Thoracic aorta (tissue), 2 donors: ENCODE measurements at places on chromosomes 2 and 18. TPM values are rescaled to one million over a fixed set of nuclear protein-coding genes. Genes with fewer than 3 reads are reported as not detected.

DNA sequence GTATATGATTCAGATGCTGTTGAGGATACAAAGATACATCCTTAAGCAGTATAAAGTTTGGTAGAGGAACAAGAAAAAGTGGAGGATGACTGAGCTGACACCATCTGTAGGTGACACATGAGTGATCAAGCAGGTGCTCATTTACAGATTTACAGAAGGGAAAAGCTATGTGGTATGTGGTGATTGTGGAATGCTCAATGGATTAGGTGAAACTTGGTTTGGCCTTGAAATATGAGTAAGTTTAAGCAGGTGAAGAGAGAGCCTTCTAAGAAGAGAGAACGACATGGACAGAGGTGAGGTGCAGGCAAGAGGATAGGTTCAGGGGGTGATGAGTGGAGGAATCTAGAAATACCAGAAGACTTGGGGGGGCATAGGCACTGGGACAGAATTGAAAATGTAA, 5.9 kb downstream of the ASXL3 start:
- DNase-seq, result no peak

DNA sequence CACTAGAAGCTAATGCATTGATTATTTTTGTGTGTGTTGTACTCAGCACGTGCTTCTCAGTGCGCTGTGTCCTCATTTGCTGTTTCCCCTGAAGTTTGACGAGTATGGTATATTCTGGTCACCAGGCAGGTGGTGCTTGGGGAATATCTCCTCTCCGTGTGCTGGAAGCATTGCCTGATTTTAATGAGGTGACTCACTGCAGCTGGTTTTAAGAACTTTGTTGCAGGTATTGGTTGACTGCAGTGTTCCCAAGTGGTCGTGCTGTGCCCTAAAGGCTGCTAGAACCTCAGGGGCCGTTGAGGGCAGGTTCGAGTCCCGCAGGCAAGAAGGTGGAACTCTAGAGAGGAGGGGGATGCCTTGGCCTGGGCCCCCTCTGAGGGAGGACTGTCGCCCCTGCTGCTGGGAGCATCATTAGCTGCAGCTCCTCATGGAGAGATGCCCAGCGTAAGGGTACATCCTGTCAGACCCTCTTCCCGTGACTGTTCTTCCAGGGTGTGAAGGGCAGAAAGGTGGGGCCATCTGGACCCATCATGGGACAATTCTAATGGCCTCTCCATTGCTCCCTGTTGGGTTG, 82.6 kb downstream of the AGAP1 start:
- DNase-seq, result no peak

CCNT2 gene
- total RNA-seq, result 49.6 TPM

DNA sequence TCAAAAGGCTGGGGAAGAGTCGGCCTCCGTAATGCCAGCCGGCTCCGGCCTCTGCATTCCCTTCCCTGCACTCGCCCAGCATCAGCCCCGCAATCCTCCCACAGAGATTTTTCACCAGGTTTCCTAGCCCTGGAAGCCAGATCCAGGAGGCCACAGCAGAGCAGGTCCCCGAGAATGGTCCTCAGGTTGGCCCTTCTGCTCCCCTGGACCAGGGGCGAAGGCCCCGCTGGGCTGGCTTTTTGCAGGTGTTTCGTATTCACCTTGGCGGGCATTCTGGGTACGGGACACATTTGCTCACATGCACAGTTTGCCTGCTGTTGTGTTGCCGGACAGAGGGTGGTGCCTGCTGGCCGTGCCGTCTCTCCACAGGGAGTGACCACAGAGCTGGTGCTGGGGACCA, 309.5 kb downstream of the NDUFA10 start:
- no peak for DNase-seq

HAAO gene
- 25.3 TPM for total RNA-seq

- DNase-seq, result no peak
Measured at GRCh38 chr2:23615216-23616020, 230.4 kb downstream of the KLHL29 start.

- DNase-seq, result no peak
Measured at GRCh38 chr2:46958431-46959017, 42.9 kb upstream of the MCFD2 start.

- no peak for DNase-seq
Measured at GRCh38 chr2:168896783-168897182, 4.3 kb upstream of the G6PC2 start.

DNA sequence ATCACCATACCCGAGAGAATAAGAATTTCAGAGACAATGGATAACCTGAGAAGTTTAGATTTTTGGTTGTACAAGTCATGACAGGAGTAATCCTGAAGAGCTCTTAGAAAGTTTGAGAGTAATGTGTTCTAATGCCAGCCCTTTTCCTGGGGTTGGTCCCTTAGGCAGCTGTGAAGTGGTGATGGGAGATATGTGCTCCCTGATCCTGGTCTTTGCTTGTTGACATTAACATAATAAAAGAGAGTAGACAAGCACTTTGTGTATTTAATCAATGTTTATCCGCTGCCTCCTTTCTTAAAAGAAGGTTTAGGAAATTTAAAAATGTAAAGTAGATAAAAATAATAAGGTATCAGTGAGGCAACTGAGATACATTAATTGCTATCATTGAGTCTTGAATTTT, 13.8 kb upstream of the DSC3 start:
- no peak for DNase-seq

DNA sequence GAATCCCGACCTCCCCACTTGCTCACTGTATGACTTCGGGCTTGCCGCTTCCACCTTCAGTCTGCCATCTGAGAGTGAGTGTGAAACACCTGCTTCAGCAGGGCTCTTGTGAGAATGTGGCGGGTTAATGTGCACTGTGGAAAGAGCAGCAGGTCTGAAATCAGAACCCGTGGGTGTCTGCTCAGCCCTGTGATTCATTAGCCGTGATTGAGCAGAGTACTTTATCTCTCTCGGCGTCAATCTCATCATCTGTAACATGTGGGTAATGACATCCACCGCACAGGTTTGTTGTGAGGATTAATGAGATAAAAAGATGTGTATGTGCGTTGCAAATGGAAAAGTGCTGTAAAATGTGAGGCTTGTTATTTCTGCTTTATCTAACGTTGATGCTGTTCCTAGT, 128.6 kb downstream of the LRATD1 start:
- DNase-seq, result no peak

DNA sequence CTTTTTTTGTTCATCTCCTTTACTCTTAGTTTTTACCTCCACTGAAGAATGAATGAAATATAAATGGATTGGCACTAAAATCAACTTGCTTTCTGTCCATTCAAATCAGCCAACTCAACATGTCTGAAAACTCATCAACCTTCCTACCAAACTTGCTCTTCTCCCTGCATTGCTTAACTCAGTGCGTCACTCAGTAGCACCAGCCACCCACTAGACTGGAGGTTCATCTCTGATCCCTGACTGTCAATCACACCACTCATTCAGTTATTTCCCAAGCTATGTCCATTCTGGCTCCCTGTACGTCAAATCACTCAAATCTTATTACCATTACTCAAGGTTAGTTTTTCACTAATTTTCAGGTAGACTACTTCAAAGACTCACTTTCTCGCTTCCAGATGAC, 75.2 kb upstream of the RBMS1 start:
- no peak for DNase-seq

GRCh38 chr2:104866883-104867812, 13.2 kb downstream of the POU3F3 start:
- no peak for DNase-seq

DNA sequence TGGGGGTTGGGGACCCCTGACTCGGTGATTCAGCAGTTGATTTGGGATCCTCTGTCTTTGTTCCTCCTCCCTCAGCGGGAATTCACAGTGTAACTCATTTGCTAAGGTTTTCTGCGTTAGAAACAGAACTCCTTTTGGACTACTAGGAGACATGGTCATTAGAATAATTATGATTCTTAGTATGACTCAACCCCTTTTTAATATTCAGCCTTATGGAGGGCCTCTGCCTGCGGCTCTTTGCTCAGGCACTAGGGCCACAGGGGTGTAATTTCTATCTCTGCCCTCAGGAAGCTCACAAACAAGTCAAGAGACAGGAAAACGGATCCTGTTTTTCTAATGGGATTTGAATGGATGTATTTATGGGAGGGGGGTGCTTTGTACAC, 117.4 kb downstream of the SPTBN1 start:
- DNase-seq, result no peak

DNA sequence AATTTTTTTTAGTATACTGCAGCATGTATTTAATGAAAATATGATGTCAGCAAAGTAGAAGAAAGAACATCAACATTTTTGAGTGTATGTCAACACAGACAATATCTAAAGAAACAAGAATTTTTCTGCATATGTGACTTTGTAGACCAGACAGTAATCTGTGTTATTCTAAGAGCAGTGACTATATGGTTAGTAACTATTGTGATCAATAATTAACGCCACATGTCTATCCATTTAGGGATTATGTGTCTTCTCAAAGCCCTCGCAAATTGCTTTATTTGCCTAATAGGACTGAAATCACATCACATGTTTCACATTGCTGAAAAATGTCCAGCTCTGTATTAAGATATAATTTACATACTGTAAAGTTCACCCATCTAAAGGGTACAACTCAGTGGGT, 107.8 kb downstream of the GFPT1 start:
- DNase-seq, result no peak

DNA sequence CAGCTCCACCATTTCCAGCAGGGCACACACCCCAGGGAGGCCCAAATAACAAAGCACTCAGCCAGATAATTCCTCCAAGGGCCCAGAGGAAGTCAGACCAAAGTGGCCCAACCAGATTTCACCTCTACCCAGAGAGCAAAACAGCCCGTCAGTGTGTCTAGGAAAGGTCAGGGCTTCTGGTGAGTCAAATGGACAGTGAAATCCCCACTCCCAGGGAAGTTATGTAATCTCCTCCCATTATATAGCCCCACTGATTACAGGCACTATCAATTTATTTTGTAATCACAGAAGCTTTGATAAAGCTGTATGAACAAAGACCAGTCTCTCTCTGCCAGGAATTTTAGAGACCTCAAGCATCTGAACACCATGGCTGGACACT, 4.0 kb downstream of the B4GALT6 start:
- no peak for DNase-seq

FKBP7 gene
- total RNA-seq, result 21.8 TPM

DNA sequence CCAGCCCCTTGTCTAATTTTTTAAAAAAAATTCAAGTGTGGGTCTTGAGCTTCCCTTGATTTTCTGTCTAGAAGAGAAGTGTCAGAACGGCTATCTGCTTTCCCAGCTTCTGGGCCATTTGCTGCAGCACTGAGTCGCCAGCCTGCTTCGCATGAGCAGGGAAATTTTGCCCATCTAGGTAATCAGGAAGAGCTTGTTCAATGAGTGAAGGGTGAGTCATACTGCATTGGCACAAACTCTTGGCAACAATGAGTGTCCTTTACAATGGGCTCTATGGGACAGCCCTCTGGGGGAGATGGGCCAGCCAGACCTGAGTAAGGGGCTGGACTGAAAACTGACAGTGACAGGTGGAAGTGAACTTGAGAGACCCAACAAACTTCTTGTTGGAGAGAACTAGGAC, 2.4 kb upstream of the RNF144A start:
- DNase-seq, result no peak

DNA sequence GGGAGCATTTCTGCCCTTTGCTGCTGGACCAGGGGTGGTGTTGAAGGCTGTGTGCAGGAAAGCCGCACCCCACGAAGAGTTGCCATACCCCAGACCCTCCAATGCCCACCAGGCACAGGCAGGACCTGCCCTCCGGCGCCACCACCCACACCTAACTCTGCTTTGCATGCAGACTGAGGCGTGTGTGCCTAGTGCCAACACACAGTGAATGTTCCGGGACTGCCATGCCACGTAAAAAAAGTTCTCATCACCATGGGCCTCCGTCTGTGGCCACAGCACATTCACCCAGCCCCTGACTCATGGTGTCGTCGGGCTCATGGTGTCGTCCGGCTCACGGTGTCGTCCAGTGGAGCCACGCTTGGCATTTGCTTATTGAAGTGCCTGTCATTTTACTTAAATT, 184.9 kb upstream of the RAB6C start:
- DNase-seq, result no peak

GIGYF2 gene
- 54.7 TPM for total RNA-seq

DNA sequence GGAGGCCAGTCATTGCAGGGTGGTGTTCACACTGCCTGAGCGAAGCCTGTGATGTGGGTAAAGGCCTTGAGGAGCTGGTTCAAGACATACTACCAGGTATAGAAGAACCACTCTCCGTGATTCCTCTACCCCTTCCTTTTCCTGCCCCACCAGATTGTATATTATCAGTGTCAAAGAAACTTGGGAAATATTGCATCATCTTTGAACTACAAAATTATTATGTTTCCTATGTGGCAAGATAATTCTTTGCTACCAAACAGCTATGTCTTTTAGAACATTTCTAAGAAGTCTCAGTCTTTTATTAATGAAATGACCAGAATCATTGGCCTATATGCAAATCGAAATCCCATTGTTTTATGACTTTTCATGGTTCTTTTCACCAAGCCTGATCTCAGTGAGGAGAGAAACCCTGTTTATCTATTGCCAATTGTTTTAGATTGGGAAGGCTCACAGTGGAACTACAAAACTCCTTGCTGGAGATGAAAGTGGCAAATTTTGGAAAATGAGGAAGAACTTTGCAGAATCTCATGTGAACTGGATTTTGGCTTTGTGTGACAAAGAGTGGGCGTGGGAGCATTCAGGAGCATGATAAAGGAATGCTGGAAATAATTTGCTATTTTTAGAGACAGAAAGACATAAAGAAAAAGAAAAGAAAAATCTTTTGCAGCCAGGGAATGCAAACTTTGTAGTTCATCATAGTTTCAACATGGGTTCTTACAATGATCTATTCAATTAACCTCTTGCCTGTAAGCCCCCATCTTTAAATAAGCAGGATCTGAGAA, 286.9 kb downstream of the INSIG2 start:
- DNase-seq, result no peak

DNA sequence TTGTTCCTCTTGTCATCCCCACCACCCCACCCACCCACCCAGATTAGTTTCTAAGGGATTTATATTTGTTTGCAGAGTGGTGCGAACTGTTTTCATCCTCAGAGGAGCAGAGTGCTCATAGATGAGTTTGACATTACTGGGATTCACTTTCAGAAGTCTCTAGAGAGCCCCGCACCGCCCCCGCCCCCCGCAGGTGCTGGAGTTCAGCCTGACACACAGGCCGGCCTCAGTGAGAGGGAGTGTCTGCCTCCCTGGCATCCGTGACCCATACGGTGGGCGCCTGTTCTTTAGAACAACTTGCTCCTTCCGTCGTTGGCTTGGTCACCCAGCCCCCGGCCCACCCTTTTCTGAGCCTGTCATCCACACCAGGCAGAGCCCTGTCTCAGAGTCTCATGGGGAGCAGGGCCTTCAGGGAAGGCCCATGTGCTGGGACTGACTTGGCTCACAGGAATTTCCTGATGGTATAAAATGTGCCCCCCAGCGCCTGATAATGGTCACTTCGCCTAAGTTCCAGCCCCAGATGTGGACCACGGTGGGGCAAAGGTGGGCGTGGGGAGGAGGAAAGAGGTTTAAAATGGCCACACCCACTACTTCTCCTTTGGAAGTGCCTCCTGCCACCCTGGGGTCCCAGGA, 44.3 kb downstream of the HPCAL1 start:
- DNase-seq, result no peak

- no peak for DNase-seq
Measured at GRCh38 chr2:42851186-42851585, 58.8 kb upstream of the HAAO start.

GRCh38 chr2:127220768-127221527, 849 bp upstream of the CYP27C1 start:
- DNase-seq, result no peak

CCL20 gene
- not detected for total RNA-seq

IGFBP5 gene
- total RNA-seq, result 482 TPM

- DNase-seq, result no peak
Measured at GRCh38 chr2:164620873-164621763, at the start of gene GRB14. Gene GRB14, minus strand, starts transcription at chr2:164621482. Its CDS starts 173 bp downstream, at chr2:164621309.
